ENCODE measurements at places on chromosomes 11 and 22.

- DNase-seq, result no peak
These were observed 29.9 kb upstream of the PANX2 start for GRCh38 chr22:50140615-50141014.

GRCh38 chr11:69307871-69308431, 14.0 kb downstream of the MYEOV start:
- DNase-seq, result no peak

GRCh38 chr22:33520904-33521780, 399.1 kb downstream of the LARGE1 start:
- DNase-seq, result no peak

- DNase-seq, result no peak
These were observed 11.9 kb upstream of the SLC5A4 start for GRCh38 chr22:32267011-32267410.

DNA sequence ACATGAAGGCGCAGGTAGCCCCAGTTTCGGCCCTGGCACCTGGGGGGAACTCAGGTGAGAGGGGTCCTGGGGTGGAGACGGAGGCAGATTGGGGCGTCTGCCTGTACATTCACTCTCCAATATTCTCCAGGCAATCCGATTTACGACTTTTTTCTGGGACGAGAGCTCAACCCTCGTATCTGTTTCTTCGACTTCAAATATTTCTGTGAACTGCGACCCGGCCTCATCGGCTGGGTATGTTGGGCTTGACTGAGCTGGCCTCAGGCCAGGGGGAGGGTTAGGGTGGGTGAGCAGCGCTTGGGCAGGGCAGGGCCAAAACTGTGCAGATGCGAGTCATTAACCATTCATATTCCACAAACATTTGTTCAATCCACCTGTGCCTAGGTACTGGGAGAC, 1.7 kb downstream of the TM7SF2 start:
- DNase-seq, result no peak
